ENCODE measurements at places on chromosomes 16 and 17.

DNA sequence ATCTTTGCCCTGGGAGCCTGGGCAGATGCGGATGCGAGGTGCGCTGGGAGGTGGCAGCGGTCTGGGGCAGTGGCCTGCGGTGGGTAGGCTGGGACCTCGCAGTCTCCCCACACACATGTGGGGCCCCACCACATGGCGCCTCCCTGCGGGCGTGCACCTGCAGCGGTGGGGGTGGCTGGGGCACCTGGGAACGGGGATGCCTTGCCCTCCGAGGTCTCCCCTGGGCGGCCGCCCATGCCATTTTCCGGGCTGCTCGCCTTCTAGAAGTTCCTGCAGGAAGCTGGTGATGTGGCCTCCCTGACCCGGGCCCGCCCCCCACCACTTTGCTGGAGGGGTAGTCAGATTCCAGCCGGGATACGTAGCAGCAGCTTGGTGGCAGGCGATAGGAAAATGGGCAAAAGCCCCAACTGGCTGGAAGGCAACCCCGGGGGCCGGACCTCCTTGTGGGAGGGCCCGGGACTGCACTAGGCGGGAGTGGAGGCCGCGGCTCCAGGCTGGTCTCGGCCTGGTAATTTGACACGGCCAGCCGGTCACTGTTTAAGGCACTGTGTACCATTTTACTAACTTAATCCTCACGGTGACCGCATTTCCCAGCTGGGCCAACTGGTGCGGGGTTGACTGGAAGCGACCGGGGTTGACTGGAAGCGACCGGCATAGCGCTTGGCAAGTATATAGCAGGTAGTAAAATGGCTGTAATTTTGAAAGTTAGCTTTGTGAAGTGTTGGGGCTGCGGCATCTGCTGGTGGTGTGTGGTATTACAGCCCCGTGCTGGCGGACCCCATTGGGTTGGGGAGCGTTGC lies 38.5 kb downstream of the IGF2BP1 start:
- DNase-seq = peak; percentile 25

DNA sequence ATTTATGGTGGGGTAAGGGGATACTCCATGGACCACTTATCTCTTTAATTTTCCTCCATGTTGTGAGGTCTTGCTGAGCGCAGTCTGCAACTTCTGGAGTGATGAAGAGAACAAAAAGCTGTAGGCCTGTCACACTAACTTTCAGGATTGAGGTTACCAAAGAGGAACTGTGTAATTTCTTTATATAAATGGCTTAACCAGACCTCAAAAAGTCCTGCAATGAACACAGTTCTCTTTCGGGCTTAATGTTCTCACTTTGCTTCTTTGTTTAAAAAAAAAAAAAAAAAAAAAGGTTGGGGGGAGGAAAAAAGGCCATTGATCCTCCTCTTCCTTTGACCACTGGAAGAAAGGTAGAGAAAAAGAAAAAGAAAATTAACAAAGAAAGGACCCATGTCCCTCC lies 86.8 kb upstream of the SOX9 start:
- no peak for DNase-seq

DNA sequence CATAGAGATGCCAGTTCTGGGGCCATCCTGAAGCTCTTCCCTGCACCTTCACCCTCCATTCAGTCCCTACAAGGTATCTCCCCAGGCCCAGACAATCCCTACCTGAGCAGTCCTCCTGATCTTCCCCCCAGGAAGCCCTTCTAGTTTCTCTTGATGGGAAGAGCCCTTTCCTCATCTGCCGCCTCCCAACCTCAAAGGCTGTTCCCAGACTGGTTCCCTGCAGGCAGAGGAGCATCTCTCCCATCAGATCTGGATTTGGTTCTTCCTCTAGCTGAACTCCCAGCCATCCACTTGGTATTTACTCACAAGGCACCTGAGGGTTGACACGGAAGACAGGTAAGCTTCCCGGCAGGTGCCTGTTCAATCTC lies 24.6 kb upstream of the PHB1 start:
- DNase-seq = no peak

GRCh38 chr16:5905935-5906334 lies 808.3 kb upstream of the EEF2KMT start:
- no peak for DNase-seq

DNA sequence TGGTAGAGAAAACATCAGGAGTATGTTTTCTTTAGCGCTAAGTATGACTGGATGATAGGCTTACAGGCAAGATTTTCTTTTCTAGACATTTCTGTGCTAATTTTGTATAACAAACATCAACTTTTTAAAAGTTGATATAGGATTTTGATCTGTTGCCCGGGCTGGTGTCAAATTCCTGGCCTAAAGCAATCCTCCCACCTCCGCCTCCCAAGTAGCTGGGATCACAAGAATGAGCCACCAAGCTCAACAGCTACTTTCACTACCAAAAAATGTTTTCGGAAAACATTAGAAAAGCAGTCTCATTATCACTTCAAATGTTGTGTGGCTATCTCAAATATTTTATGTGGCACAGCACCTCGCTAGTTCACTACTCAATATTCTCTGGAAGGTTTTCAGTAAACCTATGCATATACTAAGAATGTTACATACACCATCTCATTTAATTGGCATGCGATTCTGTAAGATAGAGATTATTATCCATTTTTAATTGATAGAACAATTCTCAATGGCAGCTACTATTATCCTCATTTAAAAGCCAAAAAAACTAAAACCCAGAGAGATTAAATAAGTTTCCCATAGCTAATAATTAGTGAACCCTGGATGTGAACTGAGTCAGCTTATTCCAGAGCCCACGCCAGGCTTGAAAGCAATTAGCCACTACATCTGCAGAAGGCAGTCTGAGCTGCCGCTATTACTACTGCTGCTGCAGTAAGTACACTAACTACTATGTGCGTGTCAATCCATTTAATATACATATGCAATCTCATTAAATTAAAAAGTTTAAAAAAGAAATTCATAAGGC lies 41.7 kb downstream of the CREBBP start:
- no peak for DNase-seq

- peak; percentile 61 for DNase-seq
Observed at GRCh38 chr16:77675464-77676324, 46.6 kb upstream of the NUDT7 start.

DNA sequence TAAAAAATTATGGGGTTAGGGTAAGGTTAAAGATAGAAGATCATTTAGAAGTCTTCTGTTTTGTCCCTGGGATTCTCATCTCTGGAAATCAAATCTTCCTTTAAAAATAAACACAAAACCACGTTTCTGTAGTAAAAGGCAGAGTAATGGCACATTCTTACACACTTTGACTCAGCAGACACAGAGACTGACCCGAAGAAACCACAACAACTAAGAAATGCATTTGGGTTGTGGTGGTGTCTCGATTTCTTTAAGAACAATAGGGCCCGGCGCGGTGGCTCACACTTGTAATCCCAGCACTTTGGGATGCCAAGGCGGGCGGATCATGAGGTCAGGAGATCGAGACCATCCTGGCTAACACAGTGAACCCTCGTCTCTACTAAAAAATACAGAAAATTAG lies 54.9 kb upstream of the MYH10 start:
- no peak for DNase-seq

DNA sequence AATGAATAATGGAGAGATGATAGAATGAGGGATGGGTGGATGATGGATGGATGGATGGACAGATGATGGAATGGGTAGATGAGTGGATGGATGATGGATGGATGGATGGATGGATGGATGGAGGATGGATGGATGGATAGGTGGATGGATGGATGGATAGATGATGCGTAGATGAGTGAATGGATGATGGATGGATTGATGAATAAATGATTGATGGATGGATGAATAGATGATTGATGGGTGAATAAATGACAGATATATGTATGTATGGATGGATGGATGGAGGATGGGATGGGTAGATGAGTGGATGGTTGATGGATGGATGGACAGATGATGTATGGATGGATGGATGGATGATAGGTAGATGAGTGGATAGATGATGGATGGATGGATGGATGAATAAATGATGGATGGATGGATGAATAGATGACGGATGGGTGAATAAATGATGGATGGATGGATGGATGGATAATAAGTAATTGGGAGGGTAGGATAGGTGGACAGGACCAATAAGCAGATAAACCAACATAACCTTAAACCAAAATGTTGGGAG lies 7.9 kb downstream of the TRPV3 start:
- DNase-seq = no peak

DNA sequence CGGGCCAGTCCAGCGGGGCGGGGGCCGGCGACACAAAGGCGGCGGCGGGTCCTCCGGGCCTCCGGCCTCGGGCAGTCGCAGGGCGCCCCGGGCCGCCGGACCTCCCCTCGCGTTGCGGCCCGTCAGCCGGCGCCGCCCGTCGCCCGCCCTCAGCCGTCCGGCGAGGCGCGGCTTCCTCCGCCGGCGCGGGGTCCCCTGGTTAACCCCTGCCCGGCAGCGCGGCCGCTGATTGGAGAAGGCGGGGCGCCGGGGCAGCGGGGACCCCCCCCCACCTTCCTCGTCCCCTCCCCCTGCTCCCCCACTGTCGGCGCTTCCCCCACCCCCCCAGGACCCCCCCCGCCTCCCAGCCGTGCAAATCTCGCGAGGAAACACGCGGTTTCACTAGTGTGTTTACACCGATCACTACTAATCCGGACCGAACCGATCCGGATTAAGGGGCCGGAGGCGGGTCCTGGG lies at the start of gene TLK2:
Gene TLK2, plus strand, starts transcription at position 402 of the 456 bp plus-strand sequence. CDS start 2,301 bp downstream, outside the sequence.
- DNase-seq = peak; percentile 76
